ENCODE measurements at places on chromosomes 1 and 21. TPM values are rescaled to one million over a fixed set of nuclear protein-coding genes. Genes with fewer than 3 reads are reported as not detected.

B3GALT2 gene
- 1.8 TPM for polyA plus RNA-seq

LCE2B gene
- not detected for polyA plus RNA-seq

DNA sequence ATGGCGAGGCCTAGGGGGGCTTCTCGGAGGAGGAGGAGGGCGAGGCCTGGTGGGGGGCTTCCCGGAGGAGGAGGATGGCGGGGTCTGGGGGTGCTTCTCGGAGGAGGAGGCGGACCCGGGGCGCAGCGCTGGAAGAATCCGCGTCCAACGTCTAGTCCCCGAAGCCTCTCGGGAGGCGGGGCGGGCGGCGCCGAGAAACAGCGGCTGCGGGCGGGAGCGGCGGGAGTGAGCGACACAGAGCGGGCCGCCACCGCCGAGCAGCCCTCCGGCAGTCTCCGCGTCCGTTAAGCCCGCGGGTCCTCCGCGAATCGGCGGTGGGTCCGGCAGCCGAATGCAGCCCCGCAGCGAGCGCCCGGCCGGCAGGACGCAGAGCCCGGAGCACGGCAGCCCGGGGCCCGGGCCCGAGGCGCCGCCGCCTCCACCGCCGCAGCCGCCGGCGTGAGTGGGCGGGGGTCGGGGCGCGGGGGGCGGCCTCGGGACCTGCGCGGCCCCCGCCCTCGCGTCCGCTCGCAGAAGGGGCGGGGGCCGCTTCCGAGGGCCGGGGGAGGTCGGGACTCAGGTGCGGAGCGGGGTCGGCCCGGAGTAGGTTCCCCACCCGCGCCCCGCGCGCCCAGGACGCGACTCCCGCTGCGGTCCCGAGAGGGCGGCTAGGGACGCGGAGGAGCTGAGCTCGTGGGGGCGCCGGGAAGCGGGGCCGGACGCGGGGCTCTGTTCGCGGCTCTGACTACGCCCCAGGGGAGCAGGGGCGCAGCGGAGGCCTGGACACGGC lies at the start of gene KLHL17:
Gene KLHL17, plus strand, starts transcription at position 222 of the 769 bp plus-strand sequence. Its CDS starts 110 bp downstream, at position 332.
- peak; percentile 88 for DNase-seq

- no peak for DNase-seq
Observed at GRCh38 chr1:110520827-110521226, 1.9 kb upstream of the KCNA10 start.

TIMM17A gene
- polyA plus RNA-seq: 88.3 TPM

DNA sequence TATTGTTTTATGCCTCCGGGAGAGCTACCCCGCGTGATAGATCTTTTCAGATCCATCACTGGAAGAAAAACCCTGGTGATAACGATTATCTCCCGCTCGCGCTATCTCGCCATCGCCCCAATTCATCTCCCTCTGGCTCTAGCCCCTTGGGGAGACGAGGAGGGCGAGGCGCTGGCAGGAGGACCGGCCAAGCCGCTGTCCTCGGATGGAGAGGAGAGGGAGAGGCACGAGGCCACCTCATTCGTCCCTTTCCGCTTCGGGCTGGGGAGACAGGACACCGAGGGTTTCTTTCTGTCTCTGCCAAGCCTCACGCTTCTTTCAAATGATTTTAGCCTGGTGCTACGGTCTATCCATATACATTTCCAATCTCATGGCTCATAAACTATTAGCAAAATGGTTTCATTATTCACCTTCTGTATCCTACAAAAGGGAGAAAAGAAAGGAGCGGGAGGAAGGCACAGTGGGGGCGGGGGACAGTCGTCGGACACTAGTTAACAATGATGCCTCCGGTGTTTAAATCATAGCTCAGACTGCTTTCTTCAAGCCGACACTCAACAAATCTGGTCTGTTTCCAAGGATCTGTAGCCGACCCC lies 415.0 kb upstream of the ESRRG start:
- DNase-seq: no peak

DNA sequence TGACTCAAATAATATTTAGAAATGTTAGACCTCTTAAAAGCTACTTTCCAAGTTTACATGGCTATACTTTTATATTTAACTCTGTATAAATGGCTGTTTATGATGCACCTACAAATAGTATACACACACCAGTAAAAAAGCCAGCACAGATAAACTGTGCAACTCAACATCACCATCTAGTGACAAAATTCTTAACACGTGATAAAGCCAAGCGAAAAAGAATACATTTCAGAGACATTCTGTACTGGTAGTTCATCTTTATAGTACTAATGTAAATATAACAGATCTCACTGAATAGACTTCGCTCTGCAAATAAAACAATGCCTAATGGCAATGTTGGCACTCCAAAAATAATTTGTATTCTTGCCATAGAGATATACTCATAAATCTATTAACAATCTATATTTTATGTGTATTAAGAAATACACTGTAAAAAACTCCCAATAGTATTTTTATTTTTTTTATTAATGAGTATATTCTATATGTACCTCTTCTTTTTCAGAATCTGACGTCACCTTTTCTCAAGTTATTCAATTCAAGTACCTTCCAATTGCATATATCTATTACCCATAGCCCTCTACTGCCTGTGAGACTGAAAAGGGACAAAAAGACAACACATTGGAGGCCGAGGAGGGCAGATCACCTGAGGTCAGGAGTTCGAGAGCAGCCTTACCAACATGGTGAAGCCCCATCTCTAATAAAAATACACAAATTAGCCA lies 100.2 kb downstream of the DPYD start:
- DNase-seq: peak; percentile 31

GRCh38 chr1:15676688-15677661 lies 7.1 kb upstream of the PLEKHM2 start:
- DNase-seq: no peak

STYXL2 gene
- polyA plus RNA-seq: 0.40 TPM

CYP4Z1 gene
- polyA plus RNA-seq: 0.66 TPM

DNA sequence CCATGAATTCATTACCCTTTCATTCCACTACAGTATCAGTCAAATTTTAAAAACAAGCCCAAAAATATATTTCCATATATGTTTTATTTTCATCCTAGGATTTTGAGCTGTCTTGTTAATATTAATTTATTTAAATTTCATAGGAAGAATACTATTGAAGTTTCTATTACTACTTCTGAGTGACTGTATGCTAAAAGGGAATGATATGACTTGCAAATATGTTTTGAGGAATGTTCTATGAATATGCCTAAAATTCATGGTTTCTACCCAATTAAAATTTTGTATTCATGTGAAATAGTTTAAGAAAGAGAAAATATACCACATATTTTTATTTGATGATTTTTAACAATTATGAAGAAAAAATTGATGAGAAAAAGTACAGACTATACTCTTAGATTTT lies 52.9 kb upstream of the BACH1 start:
- no peak for DNase-seq

- DNase-seq: no peak
Observed at GRCh38 chr1:170410401-170411166, 121.4 kb upstream of the GORAB start.

DNA sequence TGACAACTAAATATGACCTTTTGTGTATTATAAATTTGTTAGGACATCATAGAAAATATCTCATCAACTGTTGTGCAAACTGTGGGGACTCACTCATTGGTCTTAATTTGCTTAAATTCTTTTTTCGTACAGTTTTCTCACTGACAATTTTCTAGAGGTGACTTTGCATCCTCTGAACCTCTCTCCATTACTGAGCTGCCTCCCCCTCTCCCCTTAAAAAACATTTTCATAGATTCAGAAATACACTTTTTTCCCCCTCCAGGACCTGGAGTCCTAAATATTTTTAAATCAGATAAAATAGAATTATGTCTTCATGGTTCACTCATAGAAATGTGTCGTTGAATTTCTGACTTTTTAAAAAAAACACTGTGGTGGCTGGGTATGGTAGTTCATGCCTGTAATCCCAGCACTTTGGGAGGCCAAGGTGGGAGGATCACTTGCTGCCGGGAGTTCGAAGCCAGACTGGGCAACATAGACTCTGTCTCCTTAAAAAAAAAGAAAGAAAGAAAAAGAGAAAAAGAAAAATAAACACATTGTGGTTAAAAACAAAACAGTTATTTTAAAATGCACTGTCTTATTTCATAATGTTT lies 1.5 kb downstream of the CNST start:
- DNase-seq: no peak

- DNase-seq: no peak
Observed at GRCh38 chr1:3922851-3923250, 22.8 kb upstream of the C1orf174 start.

DNA sequence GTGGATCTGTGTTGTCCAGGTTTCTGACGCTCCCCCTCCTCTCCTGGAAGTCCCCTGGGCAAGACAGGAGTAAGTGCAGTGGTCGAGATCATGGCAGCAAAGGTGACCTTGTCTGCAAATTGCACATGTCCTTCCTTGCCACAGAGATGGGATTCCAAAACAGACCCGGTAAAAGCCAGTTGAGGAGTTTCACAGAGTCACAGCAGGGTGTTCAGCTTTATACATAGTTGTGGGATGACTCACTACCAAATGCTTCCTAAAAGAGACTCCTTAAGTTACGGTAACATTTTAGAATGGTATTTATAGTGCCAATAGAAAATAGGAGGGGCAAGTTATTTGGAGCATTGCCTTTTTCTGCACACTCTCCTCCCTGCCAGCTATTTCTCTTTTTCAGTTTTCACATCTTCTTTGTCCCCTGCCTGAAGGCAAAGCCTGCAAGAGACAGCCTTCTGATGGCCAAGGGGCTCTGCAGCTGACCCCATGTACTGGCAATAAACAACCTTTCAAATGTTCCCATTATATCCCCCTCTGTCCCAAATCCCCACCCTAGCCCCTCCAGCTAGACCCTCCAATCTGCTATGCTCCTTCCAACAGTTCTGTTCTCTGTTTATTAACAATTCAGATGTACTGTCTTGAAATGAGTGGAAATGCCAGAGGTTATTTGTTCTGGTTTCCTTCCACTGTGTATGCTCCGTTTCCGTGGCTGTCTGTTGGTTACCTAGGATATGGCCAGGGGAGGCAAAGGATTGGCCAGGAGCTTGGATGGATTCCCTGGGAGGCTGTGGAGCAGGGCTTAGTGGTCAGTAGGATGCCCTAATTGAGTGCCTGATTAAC lies 115.0 kb downstream of the TGFB2 start:
- DNase-seq: peak; percentile 50

DNA sequence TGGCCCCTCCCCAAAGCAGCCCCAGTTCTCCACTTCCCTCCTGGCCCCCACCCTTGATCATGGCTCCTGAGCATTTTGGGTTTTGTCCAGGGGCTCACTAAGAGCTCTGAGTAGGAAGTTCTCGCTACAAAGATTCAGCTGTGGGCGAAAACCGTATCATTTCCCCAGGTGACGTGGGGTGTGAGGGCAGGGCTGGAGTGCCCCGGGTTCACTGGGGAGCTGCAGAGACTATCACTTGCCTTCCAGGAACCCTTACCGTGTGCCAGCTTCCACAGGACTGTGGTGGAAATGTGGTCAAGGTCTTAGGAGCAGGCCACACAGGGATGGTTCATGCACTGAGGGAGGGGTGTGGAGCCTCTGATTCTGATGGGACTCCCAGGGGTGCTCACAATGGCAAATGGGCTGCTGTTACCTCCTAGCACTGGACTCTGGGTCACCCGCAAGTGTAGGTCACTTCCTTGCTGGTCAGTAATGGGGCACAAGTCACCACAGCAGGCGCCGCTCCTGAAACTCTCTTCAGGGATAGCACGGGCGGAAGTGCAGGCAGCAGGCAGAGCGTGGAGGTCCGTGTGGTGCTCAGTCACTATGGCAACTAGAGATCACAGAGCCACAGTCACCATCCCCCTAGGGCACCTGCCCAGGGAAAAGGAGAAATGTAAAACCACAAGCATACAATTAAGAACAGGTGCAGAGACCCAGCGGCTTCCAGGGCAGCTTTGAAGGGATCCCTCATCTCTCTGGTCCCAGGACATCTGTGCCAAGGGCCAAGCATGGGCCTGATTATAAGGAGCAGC lies 35.4 kb downstream of the RSPH1 start:
- no peak for DNase-seq

DNA sequence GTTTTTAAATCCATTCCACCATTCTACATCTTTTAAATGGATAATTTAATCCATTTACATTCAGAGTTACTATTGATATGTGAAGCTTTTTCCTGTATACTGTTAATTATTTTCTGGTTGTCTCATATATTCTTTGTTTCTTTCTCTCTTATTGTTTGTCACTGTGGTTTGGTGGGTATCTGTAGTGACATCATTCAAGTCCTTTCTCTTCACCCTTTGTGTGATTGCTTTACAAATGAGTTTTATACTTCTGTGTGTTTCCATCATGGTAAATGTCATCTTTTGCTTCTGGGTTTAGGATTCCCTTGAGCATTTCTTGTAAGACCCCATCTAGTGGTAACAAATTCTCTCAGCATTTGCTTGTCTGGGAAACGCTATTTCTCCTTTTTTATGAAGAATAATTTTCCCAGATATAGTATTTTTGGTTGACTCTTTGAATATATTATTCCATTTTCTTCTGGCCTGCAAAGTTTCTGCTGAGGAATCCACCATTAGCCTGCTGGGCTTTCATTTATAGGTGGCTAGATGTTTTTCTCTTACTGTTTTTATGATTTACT lies 10.2 kb downstream of the LY9 start:
- DNase-seq: no peak

A3GALT2 gene
- not detected for polyA plus RNA-seq

- DNase-seq: peak; percentile 39
Observed at GRCh38 chr1:202293569-202293968, 48.2 kb downstream of the UBE2T start.

DNA sequence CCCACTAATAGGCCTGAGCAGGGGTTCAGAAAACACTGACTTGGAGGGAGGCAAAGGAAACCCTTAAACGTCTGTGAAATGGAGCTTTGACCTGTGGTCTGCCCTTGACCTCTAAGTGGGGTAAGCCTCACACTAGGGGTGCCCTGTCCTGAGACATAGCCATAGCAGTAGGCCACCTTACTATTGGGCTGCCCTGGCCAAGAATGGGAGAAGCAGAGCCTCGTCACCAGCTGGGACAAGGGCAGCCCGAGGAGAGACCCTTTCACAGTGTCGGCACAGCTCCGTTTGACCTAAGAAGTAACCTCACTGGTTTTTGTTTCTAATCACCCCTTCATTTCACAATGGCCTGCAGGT lies 26.4 kb upstream of the IFNAR2 start:
- no peak for DNase-seq

DNA sequence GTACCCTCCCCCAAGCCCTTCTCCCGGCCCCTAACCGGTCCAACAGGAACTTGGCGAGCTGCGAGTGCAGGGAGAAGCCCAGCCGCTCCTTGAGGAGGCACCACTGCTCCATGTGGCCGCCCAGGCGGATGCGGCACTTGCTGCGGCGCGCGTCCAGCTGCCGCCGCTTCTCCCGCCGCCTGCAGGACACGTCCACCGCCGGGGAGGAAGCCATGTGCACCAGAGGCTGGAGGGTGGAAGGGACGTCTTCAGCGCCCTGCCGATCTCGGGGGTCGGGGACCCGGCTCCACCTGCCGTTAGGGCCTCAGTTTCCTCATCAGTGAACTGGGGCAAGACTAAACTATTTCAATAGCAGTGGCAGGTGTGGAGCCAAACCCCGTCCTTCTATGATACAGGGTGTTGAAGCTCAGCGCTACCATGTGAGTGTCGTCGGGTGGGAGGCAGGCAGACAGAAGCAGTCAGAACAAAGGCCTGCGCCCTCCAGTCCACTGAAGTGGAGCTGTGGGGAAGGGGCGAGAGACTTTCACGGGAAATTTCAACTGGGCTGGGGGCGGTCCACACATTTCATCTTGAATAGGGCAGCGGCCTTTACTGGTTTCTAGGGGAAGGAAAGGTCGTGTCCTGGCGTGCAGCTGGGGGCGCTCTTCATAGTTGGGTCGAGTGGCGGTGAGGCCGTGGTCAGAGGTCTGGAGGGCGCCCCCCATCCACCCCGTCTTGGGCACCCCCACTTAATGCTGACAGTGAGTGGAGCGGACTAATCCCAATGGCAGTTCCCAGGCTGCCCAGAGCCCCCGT lies 592 bp downstream of the ZNF692 start:
- DNase-seq: peak; percentile 84

FMO5 gene
- 49.5 TPM for polyA plus RNA-seq

GRCh38 chr1:152459596-152460528 lies 45.8 kb upstream of the CRNN start:
- DNase-seq: no peak

Data from hepatocyte (in vitro differentiated cells).